Urinary bladder (tissue), 4 donors: ENCODE measurements at places on chromosomes 2 and 18. TPM values are rescaled to one million over a fixed set of nuclear protein-coding genes. Genes with fewer than 3 reads are reported as not detected.

GRCh38 chr2:146874260-146874658 lies 970.6 kb upstream of the ACVR2A start:
- no peak for DNase-seq

DNA sequence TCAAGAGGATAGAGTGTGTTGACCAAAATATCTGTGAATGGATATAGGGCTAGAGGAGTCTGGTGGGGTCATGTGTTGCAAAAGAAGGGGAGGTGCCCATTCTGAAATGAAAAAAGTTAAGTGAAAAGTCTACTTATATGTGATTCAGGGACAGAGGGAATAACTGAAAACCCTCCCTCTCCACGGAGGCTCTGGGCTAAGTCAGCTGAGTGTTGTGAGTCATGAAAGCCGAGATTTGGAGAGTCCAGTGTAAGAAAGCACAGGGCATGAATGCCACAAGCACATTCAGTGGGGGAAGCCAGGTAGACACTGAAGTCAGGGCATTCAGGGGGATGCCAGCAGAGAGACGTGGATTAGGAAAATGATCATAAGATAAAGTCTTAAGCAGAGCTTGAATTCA lies 871.9 kb downstream of the TSN start:
- no peak for DNase-seq

- no peak for DNase-seq
Observed at GRCh38 chr2:118855451-118856279, 8.2 kb upstream of the EN1 start.

DNA sequence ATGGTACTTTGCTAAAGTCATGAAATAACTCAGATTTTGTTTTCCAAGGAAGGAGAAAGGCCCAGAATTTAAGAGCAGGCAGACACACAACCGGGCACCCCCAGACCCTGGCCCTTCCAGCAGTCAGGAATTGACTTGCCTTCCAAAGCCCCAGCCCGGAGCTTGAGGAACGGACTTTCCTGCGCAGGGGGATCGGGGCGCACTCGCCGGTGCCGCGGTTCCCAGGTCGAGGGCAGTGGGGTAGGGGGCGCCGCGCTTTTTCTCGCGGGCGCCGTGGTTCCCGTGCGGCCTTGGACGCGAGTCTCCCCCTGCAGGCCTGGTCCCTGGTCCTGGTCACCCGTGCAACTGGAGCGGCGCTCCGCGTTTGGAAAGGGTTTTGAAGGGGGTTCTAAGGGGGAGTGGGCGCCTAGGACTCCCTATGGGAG lies 1.2 kb downstream of the ZNF236 start:
- no peak for DNase-seq

DNA sequence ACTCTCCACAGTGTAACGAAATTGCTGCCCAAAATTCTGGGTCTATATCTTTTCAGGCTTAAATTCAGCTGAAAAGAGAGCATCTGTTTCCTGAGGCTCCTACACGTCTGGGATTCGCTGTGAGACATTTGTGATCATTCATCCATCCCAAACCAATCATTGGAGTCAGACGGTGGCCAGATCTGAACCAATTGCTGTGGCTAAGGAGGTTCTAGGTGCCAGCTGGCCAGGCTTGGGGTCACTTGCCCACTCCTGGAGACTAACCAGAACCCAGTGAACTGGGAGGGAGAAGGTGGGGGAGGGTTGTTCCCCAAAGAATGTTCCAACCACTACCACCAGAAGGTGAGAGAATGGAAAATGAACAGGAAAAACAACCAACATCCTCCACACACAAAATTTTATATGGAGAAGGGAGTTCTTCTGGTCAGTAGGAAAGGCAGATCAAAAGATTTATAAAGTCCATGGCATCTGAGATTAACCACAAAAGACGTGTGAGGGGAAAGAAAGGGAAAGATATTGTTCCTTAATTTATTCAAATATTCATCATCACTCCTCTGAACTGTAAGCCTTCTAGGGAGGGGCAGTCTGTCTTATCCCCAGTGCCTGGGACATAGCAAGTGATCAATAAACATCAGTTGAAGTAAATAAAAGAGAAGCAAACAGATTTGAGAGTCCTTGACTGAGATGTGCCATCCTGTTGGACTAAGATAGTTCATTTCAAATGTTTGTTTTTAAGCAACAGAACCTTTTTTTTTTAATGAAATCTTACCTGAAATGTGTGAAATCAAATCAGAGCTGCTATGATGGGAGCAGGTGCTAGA lies 3.0 kb upstream of the RTKN start:
- DNase-seq = no peak

DNA sequence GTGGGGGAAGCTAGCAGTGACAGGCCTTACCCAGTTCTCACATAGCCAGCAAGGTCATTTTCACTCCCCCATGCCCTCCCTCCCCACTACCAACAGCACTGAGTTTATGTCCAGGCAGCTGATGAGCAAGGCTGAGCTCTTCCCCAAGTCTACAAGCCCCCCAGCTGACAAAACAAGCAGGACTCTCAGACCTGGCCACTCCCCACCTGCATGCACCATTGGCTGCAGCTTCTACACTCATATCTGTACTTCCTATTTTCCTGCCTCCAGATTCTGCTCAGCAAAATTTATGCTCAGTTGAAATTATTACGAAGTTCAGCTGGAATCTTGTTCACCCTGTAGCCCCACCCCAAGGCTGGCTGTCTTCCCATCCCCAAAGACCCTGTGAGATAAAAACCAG lies 339.3 kb downstream of the ARL6IP6 start:
- no peak for DNase-seq

GRCh38 chr2:211463397-211463796 lies 907.0 kb downstream of the CPS1 start:
- no peak for DNase-seq

DNA sequence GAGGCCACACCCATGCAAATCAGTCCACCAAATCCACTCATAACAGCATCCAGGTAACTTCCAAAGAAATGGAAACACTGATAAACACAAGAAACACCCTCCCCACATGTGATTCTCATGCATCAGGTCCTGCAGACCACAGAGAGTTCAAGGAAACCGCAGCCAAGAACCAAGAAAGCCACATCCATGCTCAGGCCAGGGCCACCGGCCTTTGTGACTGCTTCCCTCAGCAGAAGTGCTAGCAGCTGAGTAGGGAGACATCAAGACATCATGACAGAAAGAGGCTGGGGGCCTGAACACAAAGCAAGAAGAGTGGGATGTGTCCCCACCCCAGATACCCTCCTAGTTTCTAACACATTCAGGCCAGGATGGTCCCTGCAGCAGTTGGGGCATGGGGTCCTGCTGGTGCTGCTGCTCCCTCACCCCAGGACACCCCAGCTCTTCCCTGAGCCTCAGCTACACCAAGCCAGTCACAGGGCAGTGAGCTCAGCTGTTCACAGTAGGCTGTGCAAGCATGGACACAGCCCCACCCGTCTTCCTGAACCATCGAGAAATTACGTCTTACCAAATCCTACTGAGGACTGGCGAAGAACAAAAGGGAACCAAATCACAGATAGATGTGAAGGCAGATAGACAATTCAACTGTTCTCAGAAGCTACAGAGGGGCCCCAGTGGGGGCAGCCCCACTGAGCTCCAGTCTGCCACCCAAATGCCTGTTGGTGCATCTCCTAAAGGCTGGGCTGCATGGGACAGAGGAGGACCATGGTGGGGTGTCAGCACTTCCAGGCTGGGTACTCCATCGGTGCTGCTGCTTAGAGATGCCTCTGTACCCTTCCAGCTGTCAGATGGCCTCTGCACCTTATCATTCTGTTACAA lies 60.9 kb downstream of the HDAC4 start:
- no peak for DNase-seq

DNA sequence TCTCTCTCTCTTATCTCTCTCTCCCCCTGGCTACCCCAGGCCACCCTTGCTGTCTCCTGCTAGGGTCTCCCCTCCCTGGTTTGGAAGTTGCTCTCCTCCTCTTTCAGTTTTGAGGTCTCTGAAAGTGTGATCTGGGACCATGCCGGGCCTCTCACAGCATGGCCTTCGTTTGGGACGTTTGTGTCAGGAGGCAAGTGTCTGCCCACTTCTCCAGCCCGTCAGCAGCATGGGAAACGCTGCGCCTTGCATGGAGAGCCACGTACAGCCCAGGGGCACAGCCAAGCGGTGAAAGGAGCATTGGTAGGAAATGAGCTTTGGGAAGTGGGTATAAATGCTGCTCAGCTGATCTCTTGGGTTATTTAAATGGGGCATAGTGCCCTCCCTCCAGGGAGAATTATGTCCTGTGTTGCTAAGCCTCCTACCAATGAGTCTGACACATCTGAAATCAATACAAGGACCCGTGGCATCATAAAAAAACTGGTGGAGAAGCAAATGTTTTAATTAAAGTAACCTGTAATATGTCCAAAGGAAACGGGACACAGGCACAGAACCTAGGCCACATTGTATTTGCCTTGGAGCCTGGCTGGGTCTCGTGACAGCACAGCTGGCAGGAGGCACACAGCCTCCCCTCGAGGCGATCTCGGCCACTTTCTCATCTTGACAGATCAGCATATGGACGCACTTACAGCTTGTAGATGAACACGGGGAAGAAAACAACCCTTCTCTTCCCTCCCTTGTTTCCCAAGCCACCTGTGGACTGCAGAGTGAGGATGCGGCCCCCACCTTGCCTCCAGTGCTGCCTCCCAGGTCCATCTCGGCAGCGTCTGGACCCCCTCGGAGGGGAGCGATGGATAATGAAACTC lies 72.7 kb downstream of the SH3RF3 start:
- DNase-seq = no peak

DNA sequence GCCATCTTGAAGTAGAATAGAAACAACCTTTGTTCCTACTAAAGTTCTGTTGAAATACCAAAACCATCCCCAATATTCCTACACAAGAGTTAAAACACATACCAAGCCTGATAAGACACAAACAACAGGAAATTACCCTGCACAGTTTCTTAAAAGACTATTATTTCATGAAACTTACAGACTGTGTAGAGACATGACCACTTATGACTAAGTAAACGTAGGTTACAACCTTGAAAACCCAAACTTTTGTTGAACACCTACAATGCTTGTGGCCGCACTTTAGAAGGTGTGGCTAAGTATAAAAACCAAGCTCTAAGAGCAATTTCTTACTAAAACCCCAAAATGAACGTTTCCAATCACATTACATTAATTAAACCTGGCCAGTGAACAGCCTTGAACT lies 2.0 kb downstream of the SMAD2 start:
- DNase-seq = no peak

- DNase-seq = no peak
Observed at GRCh38 chr18:6871566-6871965, 142.1 kb downstream of the ARHGAP28 start.

DNA sequence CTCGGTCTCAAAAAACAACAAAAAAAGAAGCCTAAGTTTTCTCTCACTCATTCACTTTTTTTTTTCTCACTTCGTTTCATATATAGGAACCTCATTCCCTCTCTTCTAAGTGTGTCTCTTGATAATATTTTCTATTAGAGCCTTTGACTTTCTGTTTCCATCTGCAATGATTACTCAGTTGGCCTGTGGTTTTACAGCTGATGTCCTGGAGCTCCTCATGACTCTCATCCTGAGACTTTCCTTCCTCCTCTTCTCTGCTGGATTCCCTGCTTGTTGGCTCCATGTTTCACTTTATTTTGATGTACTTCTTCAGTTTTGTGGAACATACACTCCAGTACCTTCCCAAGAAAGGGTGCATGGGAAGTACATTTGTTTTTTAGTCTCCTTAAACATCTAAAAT lies 154.2 kb upstream of the GATA6 start:
- DNase-seq = no peak

- DNase-seq = no peak
Observed at GRCh38 chr2:117786520-117786919, 28.0 kb upstream of the DDX18 start.

DNA sequence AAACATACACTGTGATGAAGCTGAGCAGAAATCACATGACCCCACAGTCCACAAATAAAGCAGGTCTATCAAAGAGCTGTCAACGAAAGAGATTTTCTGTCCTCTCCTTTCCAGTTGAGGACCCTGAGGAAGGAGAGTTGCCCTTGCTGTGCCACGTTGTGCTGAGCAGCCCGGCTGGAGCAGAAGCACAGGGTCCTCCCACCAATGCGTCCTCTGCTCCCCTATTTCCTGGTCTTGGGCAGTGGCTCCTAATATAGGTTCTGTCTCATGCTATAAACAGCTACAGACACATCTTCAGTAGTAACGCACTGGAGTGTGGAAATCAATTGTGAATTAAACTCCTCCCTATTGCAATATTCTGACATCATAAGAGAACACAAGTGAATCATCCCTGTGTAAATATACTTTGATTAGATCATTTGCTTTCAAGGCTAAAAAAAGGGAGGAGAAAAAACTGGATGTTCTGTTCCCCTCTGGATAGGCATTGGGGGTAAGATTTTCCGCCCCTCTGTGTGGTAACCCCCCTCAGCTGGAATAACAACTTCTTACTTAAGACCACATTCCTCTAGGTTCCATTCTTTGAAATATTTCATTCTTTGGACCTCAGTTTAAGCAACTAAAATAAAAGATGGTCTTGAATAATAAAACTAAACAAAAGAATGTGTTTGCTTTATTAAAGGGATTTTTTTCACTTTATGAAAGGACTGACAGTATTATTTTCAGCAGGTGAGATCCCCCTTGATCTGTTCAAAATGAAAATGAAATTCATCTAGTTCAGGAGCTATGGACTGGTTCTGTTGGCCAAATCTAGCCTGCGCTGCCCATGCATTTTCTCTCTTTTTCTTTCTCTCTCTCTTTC lies 8.3 kb upstream of the RHOB start:
- DNase-seq = no peak

The GCKR gene
- polyA plus RNA-seq = 0.49 TPM

The AQP12A gene
- polyA plus RNA-seq = not detected

The KHK gene
- 6.8 TPM for polyA plus RNA-seq

The PROKR1 gene
- 0.06 TPM for polyA plus RNA-seq

The LCT gene
- not detected for polyA plus RNA-seq

The SLC11A1 gene
- 19.7 TPM for polyA plus RNA-seq
